ENCODE measurements at places on chromosomes 3 and 15. TPM values are rescaled to one million over a fixed set of nuclear protein-coding genes. Genes with fewer than 3 reads are reported as not detected.
A peak's percentile ranks its signal among the peaks of the same experiment; 100 is the strongest.

FSIP1 gene
- 1.3 TPM for total RNA-seq

DNA sequence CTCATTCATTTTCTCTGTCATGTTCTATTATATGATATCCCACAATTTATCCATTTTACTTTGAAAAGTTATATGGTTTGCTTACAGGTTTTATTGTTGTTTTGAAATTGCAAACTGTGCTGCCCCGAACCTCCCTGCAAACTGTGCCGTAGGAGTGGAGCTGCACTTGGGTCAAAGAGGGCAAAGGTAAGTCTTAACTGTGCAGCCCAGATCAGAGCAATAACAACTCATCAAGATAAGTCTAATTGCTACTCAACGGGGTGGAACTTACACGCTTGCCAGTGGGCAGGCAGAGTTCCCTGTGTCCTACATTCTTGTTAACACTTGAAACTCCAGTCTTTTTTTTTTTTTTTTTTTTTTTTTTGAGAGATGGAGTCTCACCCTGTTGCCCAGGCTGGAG is 33.2 kb downstream of the ZDHHC19 start:
- no peak for DNase-seq

DNA sequence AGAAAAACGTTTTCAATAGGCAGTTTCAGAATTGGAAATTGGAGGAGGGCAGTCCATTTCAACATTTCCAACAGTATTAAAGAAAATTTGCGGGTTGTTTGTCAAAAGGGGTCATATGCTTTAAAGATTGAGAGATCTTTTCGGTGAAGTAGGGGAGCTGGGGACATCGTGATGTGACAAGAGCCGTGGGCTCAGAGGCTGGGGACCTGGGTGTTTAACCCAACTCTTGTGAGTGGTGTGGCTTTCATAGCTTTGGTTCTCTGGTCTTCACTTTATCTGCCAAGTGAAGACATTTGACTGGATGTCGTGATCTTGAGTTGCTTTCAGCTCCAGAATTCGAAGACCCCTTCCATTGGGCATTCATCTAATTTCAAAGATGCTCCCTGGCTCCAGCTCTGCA is 133.2 kb downstream of the PGPEP1L start:
- no peak for DNase-seq

- DNase-seq = peak; percentile 78
Measured at GRCh38 chr3:14203521-14204079, 25.0 kb downstream of the LSM3 start.

USP50 gene
- not detected for total RNA-seq

DNA sequence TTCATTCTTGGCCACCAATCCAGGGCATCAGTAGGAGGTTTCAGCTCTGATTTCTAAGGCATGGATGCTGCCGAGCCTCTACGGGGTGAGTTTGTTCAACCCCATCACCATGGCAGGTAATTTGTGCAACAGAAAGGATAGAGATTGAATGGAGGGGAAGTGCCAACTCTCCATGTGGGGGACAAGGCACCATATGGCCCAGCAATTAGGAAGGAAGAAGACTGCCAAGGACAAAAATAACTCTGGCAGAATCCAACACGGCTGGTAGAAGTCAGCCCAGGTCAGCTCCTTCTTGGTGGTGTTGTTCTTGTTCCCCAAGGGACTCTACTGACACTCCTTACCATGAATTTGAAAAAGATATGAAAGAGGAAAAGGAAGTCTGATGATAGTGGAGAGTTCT is 503.9 kb downstream of the MAGI1 start:
- no peak for DNase-seq

- DNase-seq = no peak
Measured at GRCh38 chr15:57301307-57301706, 75.0 kb upstream of the CGNL1 start.

PRTG gene
- 39.1 TPM for total RNA-seq

DNA sequence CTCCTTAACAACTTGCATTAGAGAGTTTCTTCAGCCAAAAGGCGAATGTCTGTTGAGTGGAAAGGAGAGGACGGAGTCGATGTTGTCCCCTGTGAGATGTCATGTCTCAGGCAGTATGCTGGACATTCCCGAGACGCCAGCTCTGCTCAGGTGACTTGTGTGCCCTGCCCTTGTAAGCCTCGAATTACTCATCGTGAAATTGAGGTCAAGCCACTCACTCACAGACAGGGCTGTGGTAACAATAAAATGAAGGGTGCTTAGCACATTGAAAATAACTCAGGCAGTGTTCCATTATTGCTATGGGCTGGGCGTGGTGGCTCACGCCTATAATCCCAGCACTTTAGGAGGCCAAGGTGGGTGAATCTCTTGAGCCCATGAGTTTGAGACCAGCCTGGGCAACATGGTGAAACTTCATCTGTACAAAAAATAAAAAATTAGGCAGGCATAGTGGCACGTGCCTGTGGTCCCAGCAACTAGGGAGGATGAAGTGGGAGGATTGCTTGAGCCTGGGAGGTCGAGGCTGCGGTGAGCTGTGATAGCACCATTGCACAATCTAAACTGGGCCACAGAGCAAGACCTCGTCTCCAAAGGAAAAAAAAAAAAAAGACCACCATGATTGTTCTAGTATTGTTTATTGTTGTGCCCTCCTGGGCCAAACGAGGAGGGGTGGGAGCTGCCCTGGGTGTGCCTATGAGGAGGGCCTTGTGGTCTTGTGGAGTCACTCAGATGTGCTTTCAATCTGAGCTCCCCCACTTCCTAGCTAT is 214.4 kb downstream of the THSD4 start:
- DNase-seq = no peak

Data from Caco-2 (cell line).